NCI-H2171 (cell line): ENCODE measurements at places on chromosomes 3 and 15.
A peak's percentile ranks its signal among the peaks of the same experiment; 100 is the strongest.

- no peak for DNase-seq
Measured at GRCh38 chr15:33907326-33907725, 61.0 kb upstream of the CHRM5 start.

DNA sequence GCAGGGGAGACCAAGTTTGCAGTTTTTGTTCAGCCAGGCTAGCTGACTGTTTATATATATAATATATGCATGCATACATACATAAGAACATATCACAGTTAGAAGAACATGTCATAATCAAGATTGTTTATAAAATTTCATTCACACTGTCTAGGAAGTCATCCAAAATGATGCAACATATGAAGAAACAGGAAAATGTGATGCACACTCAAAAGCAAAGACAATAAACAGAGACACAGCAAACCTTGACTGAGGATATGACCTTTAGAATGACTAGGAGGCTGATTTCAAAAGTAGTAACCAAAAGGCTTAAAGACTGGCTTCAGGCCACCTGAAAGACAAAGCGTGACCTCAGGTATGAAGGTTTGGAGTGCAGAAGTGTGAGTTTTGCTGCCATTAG lies 166.2 kb upstream of the NDN start:
- DNase-seq: no peak

GRCh38 chr3:192249516-192249915 lies 477.8 kb downstream of the FGF12 start:
- DNase-seq: no peak

GRCh38 chr15:62879770-62880169 lies 162.8 kb upstream of the TPM1 start:
- no peak for DNase-seq

- DNase-seq: no peak
Measured at GRCh38 chr3:16740515-16740914, 135.3 kb upstream of the DAZL start.

DNA sequence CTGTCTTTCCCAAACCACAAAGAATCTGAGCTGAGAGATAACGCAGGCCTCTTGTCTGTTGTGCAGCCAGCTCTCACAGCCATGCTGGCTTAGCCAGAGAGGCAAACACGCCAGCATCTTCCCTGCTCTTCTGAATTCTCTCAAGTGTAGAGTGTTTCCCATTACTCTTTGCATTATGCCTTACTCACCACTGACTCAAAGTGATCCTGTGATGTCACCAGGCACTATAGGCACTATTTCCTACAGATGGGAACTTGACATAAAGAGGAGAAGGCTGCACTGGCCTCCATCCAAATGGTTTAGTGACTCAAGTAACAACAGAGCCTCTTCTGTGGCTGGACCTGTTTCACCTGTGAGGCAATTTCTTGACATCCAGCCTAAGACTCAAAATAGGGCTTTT lies 44.4 kb downstream of the PDZRN3 start:
- DNase-seq: no peak

- DNase-seq: no peak
Measured at GRCh38 chr3:58175437-58176184, 35.2 kb downstream of the DNASE1L3 start.

DNA sequence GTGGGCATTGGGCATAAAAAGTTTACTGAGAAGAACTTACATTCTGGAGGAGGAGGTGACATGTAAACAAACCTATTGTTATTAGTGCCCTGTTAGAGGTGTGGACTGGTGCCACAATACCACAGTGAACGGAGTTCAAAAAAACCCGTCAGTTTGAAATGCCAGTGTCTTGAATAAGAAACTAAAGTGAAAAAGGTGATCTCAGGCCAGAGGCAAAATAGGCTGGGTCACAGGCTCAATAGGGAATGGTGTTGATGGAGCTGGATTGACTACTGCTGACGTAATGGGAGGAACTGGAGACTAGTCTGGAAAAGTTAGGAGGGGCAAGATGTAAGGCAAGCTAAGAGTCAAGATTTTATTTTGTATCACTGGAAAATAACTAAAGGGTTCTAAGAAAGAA lies 1.6 kb upstream of the DCBLD2 start:
- DNase-seq: no peak

DNA sequence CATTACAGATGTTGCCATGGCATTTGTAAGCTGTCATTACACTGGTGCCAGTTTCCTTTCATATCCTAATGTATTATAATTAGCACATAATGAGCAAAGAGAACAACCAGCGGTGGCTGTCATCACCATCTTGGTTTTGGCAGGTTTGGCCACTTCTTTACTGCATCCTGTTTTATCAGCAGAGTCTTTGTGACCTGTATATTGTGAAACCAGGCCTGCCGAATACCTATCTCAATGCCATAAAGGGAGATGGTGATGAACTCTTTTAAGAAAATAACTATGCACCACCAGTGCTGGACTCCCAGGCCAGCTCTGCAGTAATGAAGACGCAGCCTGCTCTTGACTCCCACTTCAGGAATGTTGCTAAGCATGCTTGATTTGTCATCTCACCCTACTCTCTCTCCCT lies 458.1 kb upstream of the NR2F2 start:
- DNase-seq: no peak

DNA sequence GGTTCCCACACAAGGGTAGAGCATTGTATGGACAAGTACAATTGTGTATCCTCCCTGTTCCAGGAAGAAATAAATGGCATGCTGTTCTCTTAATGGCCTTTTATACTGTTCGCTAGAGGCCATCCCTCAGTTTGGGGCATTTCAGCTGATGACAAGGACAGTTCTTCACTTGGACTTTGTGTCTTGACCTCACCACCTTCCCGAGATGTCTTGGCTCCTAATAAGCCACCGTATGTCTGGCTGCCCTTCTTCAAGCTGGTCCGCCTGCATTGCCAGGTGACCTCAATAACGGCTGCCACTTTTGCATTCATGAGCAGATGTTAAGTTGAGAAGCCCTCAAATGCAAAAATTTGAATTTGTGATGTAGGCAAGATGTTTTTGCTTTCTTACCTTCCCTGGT lies 24.1 kb downstream of the ZBTB38 start:
- DNase-seq: no peak

DNA sequence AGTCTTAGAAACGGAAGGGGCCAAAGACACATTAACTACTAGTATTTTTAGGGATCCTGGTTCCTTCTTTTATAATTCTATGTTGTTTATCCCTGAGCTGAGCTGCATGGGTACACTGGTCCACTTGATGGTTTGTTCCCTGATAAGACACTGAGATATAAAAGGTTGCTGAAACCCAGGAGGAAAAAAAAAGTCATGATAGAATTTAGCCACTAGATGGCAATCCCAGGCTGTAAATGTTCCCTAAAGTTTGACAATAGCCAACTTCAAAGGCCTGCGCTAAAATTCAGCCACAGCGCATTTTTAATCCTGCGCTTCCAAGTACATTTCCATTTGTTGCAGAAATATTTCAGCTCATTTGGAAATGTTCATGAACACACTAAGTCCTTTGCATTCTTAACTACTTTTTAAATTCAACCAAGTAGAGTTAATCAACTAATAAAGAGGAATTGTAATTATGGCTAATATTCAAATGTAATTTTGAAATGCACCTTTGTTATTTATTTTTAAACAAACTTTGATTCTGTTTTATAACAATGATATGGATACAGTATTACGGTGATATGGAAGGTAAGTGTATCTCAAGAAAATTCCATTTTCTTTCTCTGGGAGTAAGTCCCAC lies 249.3 kb upstream of the FEZF2 start:
- DNase-seq: no peak

- DNase-seq: no peak
Measured at GRCh38 chr3:50415816-50416215, 56.5 kb upstream of the TMEM115 start.

GRCh38 chr15:41564286-41564959 lies 5.4 kb downstream of the TYRO3 start:
- DNase-seq: no peak

DNA sequence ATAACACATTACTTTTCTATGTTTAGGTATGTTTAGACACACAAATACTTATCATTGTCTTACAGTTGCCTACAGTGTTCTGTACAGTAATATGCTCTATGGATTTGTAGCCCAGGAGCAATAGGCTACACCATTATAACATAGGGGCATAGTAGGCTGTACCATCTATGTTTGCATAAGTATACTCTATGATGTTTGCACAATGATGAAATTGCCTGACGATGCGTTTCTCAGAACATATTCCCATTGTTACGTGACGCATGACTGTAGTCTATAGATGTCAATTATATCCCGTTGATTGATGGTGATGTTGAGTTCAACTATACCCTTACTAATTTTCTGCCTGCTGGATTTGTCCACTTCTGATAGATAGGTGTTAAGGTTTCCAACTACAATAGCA lies 139.4 kb upstream of the PFN2 start:
- DNase-seq: no peak

DNA sequence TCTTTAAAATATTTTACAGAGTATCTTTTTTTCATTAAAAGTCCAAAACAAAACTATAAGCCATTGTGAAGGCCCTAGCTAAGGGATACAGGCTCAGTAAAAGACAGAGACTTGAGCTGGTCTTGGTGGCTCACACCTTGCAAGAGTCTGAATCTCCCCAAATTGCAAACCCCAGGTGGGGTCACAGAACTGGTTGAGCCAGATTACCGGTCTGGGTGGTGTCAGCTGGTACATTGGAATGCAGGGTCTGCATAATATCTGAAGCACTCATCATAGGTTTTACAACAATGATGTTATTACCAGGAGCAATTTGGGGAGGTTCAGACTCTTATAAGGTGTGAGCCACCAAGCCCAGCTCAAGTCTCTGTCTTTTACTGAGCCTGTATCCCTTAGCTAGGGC lies 201.2 kb upstream of the ARPP21 start:
- DNase-seq: no peak

- peak; percentile 58 for DNase-seq
Measured at GRCh38 chr15:84747416-84748273, 747 bp upstream of the ZNF592 start.

DNA sequence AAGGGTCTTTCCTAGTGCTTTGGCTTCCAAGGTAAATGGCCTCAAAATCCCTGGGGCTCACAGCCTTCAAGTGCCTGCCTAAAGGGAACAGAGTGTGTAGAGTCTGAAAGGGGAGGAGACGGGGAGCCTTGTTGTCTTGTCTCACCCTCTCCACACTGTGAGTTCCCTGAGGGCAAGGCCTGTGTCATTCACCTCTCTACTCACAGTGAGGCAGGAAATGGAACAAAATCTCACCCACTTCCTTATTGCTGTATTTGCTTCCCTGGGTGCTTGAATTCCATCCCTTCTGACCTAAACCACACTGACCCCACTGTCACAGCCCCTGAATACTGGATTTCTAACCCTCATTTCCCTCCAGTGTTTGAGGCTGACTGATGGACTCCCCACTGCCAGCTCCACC lies 197.5 kb downstream of the EPHB1 start:
- no peak for DNase-seq

DNA sequence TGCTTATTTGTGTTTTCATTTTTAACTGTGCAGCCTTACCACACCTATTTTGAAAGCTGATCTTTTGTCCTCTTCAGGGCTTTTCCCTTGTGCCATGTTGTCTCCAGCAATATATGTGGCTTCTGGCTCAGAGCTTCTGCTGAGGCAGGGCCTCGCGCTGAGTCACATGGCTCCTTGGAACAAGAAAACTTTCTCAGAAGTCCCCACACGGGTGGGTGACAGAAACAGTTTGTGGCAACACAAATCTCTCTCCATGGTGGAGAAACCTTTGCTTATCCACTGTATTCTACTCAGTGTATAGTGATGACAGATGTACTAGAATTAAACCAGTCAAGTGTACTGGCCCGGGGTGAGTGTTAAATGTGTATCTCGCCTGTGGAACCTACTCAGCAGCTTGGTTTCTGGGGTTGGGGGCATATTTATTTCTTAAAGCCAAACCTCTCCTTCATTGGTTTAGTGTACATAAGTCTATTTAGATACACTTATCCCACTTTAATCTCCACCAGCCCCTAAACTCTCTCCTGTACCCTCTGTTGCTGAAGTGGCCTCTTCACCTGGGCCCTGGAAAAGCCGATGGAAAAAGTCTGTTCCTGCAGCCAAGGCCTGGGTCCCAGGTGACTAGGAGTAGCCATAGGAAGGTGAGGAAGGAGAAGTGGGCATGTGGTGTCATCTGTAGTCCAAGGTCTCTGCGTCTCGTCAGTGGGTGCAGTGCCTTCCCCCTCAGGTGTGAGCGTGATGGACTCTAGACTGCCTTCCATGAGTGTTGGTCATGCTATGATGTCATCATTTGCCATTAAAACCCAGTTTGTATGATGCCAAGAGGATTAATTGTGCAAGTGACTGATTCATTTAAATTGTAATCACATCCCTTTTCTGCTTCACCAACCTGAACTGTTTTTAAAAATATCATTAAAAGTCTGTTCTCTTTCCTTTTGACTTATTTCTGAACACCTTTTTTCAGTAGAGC lies 3.2 kb upstream of the FBXL22 start:
- DNase-seq: no peak

DNA sequence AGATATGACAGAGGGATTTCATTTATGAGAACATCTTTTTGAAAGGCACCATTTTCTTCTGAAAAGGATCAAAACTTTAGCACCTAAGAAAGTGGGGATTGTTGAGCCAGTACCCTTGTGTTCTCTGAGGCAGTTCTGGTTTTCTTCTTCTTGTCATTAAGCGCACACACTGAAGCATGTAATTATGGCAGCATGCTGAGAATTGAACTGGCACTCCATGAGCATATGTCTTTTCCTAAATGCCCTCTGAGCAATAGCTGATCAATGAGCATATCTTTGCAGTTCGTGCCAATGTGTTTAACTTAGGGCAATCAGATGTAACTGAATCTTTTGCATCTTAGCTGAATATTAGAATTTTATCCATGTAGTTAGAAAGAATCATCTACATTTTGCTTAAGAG lies 53.9 kb upstream of the VGLL3 start:
- DNase-seq: no peak

DNA sequence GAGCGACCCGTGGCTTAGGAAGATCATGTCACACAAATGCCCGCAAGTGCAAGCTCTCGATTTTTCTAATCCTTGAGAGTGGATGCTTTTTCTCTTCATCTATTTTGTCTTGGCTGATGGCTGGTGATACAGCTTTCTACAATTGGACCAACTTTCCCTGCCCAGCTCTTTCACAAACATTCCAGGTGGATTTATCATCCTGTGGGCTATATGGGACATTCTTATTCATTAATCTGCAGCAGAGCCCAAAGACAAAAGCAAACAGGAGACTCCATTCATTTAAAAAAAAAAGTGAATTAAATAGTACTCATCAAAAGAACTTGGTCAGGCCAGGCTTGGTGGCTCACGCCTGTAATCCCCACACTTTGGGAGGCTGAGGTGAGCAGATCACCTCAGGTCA lies 14.2 kb upstream of the TSEN2 start:
- DNase-seq: no peak
